Prostate gland (tissue), 2 donors: ENCODE measurements at places on chromosomes 5 and 9.

DNA sequence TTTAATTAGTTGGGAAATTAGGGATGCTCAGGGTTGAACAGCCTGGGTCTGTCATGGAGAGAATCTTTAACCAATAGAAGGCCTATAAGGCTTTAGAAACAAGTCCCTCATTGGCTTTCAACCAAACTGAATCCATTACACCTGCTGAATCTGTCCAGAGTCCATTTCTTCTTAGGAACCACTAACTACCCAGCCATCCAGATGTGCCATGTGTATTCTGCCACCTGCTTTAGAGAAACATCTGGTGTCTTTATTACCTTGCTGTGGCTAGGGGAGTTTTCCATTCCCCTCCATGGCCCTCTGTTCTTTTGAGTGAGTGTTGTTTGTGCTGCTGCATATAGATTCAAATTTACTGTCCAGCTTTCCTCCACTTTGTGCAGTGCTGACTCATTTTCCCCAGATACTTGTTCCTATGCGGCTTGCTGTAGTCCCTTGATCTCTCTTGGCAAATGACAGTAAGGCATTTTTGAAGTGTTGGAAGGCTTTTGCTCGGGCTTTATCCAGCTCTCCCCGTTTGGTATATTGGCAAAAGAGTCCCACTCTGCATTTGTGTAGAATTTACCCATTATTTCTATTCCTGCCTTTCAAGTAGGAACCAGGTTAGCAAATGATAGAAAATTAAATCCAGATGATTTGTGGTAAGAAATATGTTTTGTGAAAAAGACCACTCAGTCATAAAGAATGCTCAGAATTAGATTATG lies 54.6 kb downstream of the NLN start:
- no peak for DNase-seq

- no peak for DNase-seq
Observed at GRCh38 chr9:125515983-125516940, 190.7 kb downstream of the MAPKAP1 start.

DNA sequence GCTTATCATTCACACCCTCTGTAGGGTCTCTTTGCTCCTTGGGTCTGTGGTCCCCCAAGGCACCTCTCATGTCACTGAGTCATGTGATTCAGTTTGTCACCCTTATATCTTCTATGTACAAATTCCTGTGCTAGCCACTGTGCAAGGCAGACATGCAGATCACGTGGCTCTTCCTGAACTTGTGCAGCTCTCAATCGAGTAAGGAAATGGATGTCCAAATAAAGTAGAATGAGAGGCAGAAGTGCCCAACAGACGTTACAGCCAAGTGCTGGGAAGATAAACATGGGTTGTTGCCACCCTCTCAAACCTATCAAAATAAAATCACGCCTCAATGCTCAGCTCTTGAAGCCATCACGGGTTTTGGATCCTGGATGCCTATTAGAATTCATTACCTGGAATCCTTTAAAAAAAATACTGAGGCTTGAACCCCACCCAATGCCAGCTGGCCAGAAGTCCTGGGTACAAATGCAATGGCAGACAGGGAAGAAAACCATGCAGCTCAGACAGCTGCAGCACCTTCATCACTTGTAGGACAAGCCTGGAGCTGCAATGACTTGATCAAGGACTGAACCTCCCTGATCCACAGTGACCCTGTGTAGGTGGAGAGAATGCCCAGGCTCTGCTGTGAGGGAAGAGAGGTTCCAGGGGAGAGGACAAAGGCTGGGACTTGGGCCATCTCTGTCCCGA lies 228.7 kb upstream of the DAP start:
- DNase-seq = no peak

DNA sequence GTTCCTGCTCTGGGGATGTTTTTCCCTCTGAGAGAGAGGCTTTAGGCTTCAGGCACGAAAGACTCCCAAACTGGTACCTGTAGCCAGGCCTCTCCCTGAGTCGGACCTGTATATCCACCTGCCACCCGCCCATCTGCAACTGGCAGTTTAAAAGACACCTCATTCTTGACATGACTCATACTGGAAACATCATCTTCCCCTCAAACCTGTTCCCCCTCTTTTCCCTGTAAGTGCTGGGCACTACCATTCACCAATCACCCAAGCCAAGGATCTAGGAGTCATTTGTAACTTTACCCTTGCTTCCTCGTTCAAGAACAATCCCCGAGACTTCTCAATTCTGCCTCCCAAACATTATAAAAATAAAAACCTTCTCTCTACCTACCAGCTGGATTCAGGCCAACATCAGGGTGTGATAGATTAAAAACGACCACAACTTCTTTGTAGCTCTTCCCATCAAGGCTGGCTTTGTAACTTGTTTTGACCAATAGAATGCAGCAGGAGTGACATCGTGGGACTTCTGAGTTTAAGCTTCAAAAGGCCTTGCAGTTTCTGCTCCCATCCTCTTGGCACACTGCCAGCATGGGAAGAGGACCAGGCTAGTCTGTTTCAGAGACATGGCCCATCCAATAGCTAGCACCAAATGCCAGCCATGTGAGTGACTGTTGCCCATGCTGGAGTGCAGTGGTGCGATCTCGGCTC lies 1.8 kb upstream of the WDR31 start:
- DNase-seq = peak; percentile 73

DNA sequence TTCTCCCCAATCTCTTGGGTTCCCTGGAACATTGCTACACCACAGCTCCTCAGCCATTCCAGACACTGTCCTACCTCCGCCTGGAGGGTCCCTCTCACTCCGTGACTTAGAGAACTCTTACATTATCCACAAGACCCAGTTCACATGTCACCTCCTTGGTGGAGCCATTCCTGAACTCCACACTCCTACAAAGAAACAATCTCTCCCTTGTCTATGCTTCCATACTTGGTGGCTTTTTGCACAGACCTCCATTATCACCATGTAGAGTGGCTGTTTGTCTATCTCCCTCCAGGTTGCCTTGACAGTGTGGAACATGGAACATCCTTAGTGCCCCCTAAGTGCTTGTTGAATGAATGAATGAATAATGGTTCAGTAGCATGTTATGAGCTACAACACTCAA lies 105.9 kb downstream of the PAX5 start:
- DNase-seq = no peak

DNA sequence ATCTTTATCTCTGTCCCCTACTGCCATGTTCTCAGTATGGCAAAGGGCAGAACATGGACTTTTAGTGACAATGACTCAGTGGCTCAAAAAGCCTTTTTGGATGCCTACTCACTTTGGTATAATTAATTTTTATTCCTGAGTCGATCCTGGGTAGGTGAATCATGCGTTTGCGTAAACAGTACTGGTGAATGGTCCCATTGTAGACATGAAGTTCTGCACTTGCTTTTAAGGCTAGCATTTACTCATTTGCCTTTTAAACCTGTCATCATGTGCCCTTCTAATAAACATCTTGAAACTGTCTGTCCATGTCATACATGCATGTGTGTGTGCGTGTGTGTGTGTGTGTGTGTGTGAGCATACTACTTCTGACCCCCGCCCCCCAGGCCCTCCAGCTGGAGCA lies 223.0 kb downstream of the AUH start:
- no peak for DNase-seq

DNA sequence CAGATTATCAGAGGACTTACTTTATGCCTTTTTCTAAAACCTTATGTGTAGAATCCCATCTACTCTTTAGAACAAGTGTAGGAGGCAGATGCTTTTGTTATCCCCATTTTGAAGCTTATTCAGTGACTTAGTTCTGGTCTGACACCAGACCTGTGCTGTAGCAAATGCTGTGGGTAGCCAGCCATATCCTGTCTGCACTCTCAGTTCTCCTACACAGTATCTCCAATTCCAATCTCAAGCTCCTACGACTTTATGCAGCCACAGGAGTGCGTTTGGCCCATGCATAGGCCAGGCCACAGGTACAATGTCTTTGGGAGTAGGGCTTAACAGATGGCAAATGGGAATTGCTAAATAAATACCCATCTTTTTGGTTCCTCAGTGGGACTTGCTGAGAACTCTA lies 292.6 kb downstream of the MCTP1 start:
- DNase-seq = no peak

GRCh38 chr5:161358446-161358845 lies 188.1 kb downstream of the GABRB2 start:
- no peak for DNase-seq

DNA sequence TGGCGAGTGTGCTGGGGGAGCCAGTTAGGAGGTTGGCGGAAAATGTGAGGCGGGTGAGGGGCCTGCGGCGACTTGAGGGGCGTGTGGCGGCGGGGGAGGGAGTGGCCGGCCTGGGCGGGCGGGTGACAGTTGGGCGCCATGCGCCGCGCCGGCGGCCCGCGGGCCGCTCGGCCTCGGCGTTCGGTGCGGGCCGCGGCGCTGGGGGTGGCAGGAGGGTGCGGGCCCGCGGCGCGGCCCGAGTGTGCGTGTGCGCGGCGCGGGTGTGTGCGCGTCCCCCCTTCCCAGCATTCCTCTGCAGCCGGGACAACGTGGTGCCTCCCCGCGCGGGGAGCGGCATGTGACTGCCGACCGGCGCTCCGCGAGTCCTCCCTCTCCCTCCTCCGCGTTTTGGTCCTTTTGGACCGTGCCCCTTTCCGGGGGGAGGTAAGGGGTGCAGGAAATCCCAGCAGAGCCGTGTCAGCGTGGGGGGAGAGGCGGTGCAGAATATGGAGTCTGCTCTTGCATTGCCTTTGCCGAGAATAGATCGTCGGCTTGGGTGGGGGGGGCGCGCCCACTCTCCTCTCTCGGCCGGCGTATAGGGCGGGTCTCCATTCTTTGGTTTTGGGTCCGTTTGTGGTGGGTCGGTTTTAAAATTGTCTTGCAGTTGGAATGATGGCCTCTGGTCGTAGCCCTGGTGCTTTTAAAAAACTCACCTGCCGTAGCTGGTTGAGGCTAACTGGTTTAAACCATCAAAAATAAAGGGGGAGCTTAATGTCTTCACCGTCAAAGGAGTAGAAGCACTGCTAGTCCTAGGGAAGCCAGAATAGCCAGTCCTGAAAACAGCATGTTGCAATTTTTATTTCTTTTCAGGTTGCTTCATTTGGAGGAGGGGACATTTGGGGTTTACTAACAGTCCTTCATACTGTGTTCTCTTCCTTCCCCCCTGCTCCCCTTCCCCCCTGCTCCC lies 2.0 kb downstream of the LARP1 start:
- DNase-seq = peak; percentile 37

DNA sequence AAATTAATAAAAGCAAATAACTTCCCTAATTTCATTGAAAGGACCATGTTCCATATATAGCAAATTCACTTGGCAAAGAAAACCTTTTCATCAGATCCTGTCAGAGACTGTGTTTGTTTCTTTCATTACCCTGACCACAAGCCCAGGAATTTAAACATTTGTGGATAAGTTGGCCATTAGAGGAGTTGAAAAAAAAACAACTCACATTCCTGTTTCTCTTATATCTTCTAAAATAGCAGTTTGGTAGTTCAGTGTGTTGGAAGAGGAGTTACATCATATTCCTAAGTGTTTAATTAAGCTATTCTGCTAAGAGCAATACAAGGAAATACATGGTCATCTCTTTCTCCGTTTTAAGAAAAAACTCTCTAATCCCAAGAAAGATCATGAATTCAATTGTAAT lies 505.6 kb downstream of the TLE1 start:
- no peak for DNase-seq

- DNase-seq = no peak
Observed at GRCh38 chr5:175034924-175035323, 310.5 kb downstream of the MSX2 start.

- DNase-seq = peak; percentile 40
Observed at GRCh38 chr5:2207416-2208238, 324.9 kb upstream of the IRX4 start.

DNA sequence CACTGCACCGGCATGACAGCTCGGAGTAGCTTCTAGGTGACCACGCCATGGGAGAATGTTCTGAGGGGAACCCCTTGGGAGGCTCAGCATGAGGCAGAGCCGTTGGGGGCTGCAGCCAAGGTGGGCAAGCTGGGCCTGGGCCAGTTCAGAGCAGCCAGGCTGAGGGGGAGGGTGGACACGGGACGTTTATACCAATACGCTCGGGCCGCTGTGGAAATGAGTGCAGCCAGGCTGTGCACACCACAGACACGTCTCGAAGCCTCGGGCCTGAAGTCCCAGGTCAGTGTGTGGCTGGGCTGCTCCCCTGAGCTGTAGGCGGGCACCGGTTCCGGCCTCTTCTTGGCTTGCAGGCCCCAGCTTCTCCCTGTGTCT lies 28.9 kb upstream of the SLC12A7 start:
- DNase-seq = no peak

DNA sequence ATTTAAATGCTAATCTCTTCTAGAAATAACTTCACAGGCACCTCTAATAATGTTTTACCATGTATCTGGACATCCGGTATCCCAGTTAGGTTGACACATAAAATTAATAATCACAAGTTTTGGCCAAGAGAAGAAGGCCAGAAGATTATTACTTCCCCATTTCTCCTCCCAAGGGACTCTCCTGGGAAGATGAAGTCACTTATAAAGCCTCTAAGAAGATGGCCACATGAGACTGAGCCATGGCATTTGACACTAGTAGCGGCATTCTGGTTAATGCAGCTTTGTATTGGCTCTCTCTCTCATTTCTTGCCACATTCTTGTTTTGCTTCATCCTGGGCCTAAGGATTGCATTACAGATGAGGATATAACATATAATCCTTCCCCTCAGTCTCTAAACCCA lies 34.5 kb upstream of the RASA1 start:
- no peak for DNase-seq

DNA sequence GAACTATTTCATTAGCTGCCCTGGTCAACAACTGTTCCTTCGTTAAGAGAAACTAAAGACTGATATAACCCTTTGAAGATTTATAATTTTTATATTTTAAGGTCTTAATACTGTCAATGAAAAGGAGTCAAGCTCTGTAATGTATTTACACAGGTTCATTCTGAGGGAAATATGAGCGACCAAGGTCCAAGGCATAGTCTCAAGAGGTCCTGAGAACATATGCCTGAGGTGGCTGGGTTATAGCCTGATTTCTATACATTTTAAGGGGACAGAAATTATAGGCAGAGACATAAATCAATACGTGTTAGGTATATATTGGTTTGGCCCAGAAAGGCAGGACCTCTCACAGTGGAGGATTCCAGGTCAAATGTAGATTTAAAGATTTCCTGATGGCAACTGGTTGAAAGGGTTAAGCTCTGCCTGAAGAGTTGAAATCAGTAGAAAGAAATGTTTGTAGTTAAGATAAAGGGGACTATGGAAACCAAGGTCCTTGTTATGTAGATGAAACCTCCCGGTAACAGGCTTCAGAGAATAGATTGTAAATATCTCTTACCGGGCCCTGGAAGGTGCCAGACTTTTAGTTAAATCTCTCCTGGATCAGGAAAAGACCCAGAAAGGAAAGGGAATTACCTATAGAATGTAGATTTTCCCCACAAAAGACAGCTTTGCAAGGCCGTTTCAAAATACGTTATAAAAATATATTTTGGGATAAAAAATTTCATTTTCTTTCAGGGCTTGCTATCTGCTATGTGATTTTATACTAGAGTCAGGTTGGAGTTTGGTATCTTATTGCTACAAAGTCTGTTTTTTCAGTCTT lies 107.3 kb upstream of the PRLR start:
- no peak for DNase-seq

DNA sequence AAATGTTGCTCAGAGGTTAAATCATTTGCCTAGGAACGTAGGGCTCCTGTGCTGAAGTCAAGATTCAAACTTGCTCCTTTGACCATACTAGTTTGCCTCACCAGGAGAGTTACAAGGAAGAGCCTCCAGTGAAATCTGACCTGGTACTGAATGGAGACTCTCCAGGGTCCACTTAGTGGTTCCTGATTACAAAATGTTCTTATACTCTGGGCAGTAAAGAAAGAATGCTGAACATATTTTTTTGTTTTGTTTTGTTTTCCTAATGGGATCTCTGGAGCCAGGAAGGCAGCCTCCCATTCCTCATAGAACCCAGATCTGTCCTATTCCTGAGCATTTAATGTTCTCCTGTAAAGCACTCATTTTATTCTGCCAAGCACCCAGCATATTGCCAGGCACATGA lies 256.5 kb upstream of the CLINT1 start:
- no peak for DNase-seq
